Activated gamma-delta T cell (primary cell): ENCODE measurements at places on chromosomes 3 and 15.

- no peak for DNase-seq
These were observed 26.4 kb upstream of the PDE8A start for GRCh38 chr15:84955089-84955848.

DNA sequence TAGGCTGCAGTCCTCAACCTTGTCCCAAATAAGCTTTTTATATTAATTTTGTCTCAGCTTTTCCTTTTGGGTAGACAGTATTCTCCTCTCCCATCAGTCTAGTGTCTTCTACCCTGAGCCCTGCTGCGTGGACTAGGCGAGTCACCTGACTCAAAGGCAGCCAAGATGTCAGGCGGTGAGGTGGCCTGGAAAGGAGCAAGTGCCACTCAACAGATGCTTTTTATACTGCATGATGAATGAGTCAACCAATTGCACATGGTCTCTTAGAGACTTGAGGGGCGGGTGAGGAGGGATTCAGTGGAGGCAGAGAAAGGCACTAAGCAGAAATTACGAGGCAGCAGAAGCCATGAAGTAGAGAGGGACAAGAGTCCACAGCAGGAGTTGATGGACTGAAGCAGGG, 95.9 kb downstream of the FRMD4B start:
- no peak for DNase-seq

DNA sequence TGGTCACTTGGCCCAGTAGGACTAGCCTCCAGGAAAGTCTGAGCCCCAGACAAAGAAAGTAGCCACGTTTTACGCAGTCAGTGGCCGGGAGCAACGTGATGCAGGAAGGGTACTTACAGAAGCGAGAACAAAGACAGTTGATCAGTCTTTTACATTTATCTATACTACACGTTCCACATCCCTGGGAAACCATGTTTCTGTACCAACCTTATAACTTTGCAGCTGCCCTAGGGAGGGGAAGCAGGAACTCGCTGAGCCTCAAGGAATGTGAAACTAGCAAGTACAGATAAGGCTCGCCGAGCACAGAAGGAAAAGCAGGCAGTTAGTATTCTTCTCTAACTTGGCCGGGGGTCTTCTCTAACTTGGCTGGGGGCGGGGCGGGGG, 3.4 kb upstream of the KNL1 start:
- no peak for DNase-seq

- no peak for DNase-seq
These were observed 357.0 kb downstream of the NR2F2 start for GRCh38 chr15:96687388-96688107.

- DNase-seq: no peak
These were observed 32.8 kb downstream of the CDIN1 start for GRCh38 chr15:36612063-36612788.

DNA sequence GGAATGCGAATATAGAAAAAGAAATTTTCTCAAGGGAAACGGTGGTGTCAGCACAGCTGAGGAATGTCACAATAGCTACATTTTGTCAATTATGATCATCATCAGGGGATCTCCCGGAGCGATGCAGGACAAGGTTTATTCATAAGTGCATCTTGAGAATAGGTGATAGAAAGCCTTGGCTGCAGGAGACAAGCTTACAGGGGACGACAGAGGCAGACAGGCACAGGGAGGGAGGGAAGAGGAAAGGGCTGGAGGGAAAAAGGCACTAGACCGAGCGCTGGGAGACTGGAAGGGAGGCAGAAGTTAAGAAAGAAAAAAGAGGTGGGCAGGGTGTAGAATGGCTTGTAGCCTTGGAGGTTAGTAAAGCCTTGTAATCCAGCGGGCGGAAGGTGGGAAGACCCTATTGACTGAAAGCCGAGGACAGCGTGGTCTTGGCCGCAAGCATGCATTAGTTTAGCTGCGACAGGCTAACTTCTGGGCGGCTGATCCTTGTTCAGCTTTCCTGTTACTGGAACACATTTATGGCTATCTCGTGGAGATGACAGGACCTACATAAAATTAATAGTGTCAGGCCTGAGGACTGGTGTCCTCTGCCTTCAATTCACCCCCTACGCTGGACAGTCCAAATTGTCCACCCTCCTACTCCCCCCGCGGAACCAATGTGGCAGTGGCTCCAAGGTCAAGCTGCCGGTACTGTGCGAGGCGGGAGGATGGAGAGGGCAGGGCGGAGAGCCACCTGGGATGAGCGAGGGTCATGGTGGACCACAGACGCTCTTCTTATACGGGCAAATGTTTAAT, 1.4 kb upstream of the NECTIN3 start:
- no peak for DNase-seq

- no peak for DNase-seq
These were observed 345 bp upstream of the CDV3 start for GRCh38 chr3:133573054-133573628.

DNA sequence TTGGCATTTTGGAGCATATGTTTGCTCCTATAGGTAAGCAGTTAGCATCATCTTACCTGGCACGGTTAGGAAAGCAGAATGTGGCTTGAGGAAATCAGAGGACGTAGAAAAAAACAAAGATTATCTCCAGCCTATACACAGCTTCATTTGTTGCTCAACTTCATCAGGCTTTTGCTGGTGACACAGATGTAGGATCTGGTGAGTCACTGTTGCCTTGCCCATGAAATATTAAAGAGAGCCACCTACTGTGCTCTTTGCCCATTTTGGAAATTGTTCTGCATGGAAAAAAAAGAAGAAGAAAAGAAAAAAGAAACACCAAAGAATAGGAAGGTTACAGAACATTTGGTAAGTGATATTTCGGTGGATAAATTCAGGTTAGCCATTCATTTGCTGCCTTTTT, 3.8 kb downstream of the IL1RAP start:
- DNase-seq: no peak

- DNase-seq: no peak
These were observed 26.7 kb upstream of the SMAD3 start for GRCh38 chr15:67038736-67039135.

DNA sequence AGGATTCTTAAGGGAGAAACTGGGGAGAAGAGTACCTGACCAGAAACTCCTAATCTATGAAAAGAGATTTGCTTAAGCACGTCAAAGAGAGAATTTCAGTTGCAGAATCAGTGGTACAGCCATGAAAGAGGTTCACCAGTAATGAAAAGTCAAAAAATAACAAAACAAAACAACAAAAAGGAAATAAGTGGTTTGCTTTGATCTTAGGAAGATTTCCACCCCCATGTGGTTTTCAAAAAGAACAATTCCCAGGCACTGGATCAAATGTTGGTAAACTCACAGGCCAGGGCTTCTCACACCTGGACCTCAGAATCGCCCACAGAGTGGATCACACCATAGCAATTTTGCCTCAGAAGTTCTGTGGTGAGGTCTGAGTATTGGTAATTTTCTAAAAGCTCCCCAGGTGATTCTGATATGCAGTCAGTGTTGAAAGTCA, 67.5 kb downstream of the TMEM39A start:
- no peak for DNase-seq

- no peak for DNase-seq
These were observed 94.9 kb downstream of the ST6GAL1 start for GRCh38 chr3:187025254-187025655.

GRCh38 chr3:3125977-3126376, 763 bp upstream of the TRNT1 start:
- no peak for DNase-seq

- DNase-seq: no peak
These were observed 337.2 kb upstream of the ROBO2 start for GRCh38 chr3:76702676-76703075.

DNA sequence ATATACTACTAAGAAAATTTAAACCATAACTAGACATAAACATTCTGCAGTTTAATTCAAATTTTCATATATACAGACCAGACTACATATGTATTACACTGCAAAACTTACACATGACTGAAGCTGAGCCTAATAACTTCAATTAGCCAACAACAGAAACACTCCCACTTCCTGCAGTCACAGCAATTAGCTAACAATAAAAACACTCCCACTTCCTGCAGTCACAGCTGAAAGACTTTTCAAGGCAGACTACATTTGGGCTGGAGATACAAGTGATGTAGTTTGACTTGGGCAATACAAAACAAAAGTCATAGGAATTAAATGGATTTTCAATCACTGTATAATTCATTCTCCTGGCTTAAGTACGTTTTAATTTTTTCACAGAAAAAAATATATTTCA, 10.3 kb downstream of the TM2D3 start:
- DNase-seq: no peak

- no peak for DNase-seq
These were observed 509.9 kb downstream of the VGLL3 start for GRCh38 chr3:86481031-86481430.

DNA sequence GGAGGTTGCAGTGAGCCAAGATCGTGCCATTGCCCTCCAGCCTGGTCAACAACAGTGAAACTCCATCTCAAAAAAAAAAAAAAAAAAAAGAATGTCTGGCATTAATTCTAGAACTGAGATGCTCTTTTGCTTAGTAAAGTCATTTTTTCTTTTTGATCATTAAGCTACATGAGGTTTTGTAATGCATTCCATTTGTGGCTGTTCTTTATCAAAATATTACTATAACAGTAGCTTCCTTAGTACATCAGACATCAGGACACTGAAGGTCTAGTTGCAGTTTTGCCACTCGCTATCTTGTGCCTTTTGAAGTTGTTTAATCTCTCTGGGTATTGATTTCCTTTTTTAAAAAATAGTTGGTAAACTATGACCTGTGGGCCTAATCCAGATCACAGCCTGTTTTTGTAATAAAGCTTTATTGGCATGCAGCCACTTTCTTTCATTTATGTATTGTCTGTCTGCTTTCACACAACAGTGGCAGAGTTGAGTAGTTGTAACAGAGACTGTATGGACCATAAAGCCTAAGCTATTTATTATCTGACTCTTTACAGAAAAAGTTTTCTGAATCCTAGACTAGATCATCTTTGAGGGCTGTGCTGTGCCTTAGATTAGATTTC, 76.6 kb downstream of the SLC25A26 start:
- no peak for DNase-seq

GRCh38 chr3:126850370-126851085, 132.4 kb upstream of the PLXNA1 start:
- DNase-seq: no peak

- no peak for DNase-seq
These were observed 189.6 kb upstream of the GRM7 start for GRCh38 chr3:6671363-6671762.

DNA sequence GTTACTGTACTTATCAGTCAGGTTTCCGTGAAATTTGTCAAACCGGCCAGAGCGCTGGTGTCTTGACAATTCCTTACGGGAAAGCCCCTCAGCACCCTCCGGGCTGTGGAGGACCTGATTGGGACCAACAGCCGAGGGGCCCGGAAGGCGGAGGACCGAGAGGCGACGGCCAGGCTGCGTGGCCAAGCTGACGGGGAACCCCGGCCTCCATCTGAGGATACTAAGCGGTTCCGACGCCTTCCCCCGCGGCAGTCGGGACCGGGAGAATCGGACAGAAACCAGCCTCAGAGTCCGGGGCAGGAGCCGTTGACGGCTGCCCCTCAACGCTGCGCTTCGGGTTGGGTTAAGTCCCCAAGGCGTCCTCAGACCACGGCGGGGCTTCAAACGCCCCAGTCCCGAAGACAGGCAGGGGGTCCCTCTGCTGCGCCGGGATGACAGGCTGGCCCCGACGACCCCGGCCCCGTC, 499 bp downstream of the ALDH1A2 start:
- no peak for DNase-seq

GRCh38 chr3:153783741-153784480, 337.3 kb upstream of the ARHGEF26 start:
- no peak for DNase-seq

DNA sequence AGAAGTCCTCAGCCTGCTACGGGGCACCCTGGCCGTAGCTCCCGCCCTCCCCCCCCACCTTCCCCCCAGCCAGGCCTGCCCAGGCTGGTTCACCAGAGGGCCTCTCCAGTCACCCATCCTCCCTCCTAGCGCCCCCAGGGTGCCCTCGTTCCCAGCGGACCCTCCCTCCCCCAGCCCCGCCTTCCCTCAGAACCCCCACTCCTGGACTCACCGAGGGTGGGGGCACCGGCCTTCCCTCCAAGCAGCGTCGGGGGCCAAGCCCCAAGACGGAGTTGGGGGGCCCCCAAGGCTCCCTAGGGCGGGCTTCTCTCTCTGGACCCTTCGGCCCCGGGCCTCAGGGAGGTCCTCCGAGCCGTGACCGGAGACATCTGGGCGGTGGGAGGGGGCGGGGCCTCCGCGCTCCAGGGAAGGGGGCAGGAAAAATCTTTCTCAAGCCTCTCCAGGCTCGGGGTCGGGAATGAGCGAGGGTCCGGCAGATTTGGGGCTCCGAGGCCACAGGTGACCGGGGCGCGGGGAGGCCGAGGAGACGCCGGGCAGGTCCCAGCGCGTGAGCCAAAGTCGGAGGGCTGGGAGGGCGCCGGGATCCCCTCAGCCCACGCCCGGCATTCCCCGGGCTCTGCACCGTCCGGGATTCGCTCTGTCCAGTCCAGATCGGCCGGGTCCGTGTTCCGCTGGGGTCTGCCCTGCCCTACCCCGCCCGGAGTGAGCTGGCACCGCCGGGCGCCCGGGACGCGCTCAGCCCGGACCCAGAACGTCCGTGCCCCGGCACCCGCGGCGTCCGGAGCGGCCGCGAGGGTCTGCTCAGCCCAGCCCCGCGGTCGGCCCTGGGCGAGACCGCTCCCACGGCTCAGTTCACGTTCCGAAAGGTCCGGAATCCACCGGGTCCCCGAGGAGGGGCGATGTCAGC, 999 bp downstream of the INSYN1 start:
- no peak for DNase-seq

- DNase-seq: no peak
These were observed 27.2 kb downstream of the ETV5 start for GRCh38 chr3:186081678-186082077.

DNA sequence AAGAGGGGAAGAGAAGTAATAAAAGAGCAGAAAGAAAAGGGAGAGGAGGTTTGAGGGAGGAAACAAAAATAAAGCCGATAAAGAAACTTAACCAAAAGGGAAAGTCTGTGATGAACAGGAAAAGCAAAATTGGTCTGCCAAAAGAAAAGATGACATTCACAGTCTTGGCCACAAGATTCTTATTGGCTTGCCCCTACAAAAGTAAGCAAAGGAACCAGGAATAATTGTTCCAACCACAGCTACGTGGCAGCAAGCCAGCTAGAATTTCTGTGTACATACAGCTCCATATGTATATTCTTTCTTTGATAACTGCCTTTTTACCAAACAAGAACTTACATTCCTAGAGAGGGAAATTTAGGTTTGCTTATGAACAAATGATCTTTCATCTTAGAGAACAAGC, 79.6 kb downstream of the MLH1 start:
- no peak for DNase-seq

- DNase-seq: no peak
These were observed 87.8 kb upstream of the LMOD3 start for GRCh38 chr3:69210068-69210730.

DNA sequence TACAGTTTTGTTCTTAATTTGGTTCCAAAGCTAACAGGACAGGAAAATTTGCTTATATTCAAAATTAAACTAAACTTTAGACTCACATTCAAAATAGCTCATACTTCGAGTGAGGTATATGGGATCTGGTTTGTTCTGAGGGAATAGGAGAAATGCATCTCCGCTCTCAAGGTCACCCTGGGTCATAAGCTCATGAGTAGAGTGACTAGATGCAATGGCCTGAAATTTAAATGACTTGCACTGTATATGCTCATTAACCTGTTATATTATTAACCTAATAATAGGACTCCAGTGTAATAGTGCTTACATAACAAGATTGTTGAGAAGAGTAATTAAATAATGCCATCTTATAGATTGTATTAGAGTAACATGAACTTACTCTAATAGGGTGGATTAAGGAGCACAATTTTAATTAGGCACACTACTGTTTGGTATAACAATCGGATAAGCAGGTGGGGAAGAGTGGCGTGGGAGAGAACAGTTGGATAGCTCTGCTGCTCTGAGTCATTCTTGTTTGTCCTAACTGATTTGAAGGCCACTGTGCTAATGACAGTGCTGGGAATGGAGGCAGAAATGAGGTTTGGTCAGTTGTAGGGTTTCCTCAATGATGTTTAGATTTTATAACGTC, 5.2 kb downstream of the NKTR start:
- DNase-seq: no peak
